Inflammatory macrophage treated with lipopolysaccharide for 4 hours (primary cell): ENCODE measurements at places on chromosomes 11 and 22.
A peak's percentile ranks its signal among the peaks of the same experiment; 100 is the strongest.

GRCh38 chr22:48299124-48299523, 1528.5 kb downstream of the BRD1 start:
- no peak for DNase-seq

DNA sequence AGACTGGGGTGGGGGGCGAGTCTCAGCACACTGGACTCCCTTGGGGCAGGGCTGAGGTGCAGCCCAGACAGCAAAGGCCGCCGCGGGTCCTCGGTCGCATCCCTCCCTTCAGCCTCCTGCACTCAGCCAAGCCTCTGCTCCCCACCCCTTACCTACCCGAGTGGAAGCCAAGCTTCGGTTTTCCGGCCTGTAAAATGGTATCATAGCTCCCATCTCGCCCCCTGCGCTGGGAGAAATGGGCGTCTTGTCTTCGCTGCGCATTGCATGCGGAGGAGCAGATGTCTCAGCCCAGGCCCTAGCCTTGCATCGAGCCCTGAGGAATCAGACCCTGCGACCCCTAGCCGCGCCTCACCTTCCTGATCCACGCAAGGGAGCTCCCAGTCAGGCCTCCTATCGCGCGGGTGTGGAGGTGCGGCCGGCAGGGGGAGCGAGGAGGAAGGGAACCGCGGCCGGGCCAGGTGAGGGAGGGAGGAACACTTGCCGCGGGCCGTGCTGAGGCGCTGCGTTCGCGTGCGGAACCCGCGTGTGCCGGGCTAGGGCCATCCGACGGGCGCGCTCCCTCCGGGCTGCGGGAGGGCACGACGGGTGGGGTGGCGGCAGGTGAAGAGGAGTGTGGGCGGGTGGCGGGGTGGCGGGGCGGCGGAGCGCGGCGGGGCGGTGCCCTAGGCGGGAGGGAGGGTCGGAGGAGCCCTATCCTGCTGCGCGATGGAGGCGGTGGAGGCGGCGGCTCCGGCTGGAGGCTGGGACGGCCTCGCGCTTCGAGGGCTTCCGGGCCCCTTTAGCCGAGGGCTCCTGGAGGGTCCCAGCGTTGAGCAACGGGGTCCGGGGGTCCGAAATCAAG, 4.1 kb upstream of the TBX1 start:
- no peak for DNase-seq

DNA sequence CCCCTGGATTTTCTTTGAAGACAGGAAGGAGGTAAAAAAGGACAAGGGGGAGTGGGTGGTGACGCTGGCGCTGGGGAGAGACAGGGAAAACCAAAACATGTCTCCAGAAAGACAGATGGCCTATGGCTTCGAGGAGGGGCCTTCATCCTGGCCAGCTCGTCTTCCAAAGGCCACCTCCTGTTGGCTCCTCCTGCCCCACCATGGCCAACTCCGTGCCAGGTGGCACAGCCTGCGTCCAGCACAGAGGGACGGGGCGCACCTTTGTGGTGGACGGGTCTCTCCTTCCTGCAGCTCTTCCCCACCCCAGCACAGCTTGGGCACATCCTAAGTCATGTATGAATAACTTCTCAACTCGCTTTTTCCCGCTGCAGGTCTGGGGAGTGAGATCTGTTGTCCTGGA, 22.7 kb downstream of the IGSF9B start:
- no peak for DNase-seq

DNA sequence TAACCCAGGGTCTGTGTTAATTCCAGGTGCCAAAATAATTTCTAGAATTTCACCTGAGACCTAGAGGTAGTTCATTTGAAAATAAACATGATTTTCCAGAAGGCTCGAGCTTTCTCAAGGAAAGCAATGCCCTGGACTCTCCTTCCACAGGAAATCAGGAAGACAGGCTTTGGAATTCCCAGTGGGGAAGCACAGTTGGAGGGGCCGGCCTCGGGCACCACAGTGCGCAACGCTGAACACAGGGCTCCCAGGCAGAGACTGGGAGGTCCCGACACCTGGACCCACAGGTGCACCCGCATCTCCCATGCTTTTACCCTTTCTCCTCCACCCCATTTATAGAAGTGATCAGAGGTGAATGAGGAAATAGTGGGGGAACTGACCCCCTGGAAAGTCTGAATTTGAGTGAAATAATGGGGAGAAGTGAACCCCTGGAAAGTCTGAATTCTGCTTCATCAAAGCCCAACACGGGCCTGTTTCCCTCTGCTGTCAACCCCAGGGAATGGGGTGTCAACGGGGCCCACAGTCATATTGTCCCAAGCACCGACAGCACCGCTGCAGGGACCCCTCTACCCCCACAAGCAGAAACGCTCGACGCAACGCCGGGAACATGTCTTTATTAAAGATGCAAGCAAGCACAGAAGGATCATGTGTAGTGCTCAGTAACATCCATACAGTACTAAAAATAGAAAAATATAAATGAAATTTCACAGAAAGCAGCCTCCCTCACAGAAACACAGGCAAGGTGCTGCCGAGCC, 12.0 kb upstream of the EFCAB6 start:
- no peak for DNase-seq

DNA sequence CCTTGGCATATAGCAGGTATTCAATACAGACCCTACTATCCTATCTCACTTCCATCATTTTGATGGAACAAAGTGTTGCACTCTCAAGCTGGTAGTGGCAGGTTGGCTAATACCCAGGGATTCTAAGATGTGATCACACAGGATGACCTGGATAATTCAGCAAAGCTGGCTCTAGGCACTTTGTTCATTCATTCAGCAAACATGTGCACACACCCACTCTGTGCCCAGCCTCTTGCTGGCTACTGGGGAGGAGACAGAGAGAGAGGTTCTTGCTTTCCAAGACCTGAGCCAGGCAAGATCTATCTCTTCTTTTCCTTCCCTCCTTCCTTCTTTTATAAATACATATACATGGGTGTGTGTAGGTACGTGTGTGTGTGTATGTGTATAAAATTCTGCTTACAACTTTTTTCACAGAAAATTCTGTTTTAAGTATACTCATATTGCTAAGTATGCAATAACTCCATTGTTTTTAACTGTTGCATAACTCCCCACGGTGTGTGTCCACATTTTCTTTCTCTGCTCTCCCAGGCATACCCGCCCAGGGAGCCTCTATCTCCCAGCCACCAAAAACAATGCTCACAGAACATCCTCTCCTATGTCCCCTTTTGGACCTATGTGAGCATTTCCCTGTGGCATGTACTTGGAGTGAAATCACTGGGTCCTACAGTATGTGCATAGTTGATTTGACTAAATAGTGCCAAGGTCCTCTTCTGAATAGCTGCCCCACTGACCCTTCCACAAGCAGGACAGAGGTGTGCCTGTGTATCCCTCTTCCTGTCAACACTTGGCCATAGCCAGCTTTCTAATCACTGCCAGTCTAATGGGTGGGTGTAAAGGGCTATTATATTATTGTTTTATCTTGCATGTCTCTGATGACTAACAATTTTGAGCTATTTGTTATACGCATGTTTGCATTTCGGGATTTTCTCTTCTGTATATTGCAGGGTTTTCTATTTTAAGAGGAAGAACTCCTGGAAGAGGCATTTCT, 27.5 kb downstream of the CLPB start:
- DNase-seq, result no peak

DNA sequence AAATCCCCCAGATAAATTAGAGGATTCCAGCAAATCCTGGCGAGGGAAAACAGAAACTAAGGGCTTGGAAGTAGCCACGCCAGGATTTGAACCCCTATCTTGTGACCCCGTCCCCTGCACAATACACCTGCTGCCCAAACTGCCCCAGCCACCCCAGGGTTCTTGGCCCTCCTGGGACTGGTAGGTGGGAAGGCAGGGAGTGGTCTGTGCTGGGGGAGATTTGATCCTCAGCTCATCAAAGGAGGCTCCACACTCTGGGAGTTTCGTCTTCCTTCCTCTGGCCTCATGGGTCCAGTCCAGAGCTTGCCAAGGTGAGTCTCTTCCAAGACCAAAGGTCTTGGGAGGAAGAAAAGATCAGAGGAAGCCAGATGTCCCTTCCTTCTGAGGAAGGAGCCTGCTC, 4.5 kb upstream of the CHST1 start:
- no peak for DNase-seq

GRCh38 chr11:75816561-75817239, 1.7 kb downstream of the UVRAG start:
- peak; percentile 32 for DNase-seq

- no peak for DNase-seq
These were observed 3.9 kb upstream of the AMBRA1 start for GRCh38 chr11:46597609-46598219.

- DNase-seq, result no peak
These were observed 20.3 kb downstream of the PPM1F start for GRCh38 chr22:21932347-21932746.

DNA sequence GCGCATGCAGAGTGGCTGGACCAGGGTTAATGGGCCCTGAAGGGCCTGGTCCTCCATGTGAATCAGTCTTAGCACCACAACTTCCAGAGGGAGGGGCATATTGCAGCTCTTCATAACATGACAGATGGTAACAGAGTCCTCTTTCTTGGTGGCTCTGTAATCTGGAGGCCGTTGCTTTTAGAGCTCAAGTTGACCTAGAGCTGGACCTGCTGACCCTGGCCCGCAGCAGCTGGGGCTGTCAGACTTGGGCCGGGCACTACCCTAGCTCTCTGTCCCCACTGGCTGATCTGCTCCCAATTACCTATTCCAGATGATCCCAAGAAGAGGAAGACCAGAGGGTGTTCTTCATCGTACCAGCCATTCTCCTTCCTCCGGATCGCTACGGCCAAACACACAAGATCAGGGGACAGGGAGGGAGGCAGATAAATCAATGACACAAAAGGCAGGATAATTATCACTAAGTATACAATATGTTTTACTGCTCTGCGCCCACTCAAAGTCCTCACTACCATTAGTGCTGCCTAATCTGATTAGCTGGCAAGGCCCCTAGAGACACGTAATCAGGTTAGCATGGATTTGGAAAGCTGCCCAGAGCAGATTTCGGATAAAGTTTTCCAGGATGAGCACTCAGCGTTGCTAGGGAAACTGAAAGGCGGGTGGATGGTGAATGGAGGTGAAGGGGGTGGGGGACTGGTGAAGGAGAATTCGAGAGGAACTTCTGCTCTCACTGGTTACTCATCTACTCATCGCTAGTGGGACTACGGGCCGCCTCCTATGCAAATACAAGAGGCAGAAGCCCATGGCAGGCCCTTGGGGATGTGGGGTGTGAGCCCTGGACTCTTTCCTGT, 64.5 kb upstream of the PHOX2A start:
- DNase-seq, result no peak

DNA sequence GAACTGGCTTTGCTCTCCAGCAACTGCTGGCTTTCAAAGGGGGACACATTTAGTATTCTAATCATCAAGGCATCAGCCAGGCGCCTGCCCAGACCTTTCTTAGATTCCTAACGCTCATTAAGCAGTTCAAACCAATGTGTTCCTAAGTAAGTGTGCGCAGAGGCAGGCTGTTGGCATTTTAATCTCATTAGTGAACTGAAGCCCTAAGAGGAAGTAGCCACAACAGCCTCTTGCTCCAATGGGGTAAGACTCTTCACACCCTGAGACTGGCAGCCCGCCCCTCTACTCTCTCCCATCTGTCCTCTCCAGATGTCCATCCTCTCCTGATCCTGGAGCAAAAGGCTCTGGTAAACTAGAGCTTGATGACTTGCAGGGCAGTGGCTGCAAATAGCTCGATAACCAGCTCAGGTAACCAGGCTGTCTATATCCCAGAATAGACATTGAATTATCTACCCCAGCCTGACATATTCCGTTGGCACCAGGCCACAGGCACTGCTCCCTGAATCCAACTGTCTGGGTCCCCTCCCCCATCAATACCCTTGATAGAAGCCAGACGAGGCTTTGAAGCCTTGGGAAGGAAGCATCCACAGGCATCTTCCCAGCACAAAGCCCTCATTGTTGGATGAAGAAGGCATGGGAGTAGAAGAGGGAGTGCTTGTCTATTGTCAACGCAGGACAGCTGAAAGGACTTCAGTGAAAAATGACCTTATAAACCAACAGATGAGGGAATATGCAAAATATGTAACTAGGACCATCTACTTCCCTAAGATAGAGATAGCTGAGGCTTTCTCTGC, 321.1 kb downstream of the TENM4 start:
- DNase-seq, result no peak

DNA sequence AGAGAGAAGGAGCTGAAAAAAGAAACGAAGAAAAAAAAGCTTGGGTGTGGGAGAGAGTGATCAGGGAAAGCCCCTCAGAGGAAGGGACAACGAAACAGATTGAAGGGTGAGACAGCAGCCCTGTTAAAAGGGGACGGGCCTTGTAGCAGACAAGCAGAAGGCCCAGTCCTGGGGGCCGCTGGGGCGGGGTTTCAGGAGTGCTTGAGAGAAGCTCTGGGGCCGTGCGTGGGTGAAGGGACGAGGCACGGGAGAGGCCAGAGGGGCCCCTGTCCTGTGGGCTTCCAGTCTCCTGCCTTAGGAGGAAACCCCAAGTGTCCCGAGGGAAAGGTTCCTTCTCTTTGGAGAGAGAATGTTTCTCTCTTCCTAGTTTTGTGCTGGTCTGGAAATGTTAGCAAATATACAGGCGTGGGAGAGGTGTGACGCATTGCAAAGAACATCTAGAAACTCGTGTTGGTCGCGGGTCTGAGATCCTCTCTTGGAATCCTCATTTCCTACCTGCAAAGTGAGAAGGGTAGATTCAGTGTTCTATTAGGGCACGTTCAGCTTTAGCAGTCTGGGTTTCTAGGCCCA, 28.6 kb downstream of the ADAMTS15 start:
- no peak for DNase-seq

DNA sequence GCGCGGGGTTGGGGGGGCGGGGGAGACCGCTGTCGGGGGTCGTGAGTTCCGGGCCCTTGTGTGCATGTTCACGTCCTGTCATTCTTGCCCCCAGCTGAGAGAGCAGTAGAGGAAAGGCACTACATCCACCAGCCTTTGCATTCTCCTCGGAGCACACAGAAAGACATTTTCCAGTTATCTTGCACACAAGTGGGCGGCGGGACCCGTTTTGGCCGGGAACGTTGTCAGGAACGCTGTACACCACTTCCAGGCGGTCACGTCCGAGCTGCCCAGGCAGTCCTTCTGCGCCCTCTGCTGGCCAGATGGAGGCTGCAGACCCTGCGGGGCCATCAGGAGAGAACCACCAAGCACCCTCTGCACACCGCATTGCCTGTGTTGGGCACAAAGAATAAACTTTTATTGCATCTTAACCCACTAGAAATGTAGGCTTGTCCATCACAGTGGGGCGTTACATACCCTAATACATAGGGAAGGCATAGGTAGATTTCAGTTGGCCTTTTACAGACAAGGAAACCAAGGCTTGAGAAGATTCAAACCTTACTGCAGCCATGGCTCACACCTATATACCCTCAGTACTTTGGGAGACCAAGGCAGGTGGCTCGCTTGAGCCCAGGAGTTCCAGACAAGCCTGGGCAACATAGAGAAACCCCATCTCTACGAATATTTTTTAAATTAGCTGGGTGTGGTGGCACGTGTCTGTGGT, 2.8 kb upstream of the CDKN1C start:
- DNase-seq, result peak; percentile 79

DNA sequence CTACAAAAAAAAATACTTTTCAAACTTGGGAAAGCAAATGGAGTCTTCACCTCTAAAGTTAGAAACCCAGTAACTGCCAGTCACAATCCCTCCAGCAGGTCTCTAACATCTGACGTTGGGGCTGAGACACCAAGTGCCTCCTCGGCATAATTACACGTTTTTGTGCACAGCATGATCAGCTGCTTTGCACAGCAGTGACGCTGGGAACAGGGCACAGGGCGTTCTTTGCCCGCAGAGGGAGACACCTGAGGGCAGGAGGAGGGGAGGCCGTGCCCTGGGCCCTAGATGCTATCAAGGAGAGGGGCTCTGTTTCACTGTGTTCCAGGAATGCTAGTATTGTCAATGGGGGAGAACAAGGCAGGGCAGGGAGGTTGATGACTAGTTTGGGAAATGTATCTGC, 120.1 kb downstream of the PARVA start:
- DNase-seq, result no peak
